ENCODE measurements at places on chromosomes 5 and 9.

DNA sequence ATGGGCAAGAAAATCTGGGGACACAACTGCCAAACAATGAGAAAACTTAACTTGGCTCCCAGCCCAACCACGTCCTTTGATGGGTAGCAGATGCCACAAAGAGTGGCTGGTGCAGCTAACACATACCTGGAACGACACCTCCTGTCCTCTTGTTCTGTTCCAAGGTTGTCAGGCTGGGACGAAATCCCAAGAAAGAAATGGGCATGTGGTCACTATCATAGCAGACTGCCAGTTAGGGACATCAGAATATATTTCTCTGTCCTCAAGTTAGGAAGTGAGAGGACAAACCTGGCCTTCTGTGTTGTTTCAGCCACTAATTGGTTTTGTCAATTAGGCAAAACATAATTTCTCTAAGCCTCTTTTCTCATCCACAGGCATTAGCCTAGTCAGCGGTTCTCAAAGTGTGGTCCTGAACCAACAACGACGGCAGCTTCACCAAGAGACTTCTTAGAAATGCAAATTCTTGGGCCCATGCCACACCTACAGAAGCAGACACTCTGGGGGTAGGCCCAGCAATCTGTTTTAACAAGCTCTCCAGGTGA is 63.4 kb downstream of the RAPGEF1 start:
- DNase-seq, result no peak

GRCh38 chr5:149740341-149740740 is 10.2 kb downstream of the PPARGC1B start:
- no peak for DNase-seq

DNA sequence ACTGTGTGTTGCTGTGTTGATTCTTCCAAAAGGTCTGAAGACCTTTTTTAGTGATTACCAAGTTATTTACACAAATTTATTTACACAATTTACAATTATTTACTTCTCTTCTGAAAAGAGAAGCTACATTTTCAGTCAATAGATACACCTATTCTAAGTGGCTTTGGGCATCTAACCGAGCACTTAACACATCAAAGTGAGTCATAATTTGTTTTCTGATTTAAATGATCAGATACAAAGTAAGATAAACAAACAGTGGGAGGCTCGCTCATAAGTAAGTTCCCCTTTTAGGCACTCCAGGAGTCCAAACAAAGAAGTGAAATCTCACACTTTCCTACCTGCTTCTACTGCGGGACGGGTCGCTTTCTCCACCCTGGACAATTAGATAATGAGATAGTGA is 90.2 kb downstream of the APBA1 start:
- DNase-seq, result no peak

DNA sequence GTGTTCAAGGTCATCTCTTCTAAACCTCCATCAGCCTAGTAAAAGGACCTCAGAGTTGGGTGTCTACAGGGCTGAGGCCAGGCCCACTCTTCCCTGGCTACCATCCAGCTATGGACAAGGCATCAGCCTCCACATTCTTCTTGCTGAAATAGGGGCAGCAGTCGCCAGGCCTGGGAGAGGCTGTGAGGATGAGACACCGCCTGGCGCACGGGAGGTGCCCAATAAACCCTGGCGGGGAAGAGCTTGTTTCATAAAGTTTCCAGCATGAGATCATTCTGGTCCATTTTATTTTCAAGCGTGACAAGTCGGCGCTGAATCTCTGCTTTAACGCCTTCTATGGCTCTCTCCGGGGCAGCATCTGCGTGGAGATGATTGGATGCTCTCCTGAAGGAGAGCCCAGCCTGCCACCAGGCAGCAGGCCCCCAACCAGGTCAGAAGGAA is 153.4 kb downstream of the OLFM1 start:
- DNase-seq, result no peak

DNA sequence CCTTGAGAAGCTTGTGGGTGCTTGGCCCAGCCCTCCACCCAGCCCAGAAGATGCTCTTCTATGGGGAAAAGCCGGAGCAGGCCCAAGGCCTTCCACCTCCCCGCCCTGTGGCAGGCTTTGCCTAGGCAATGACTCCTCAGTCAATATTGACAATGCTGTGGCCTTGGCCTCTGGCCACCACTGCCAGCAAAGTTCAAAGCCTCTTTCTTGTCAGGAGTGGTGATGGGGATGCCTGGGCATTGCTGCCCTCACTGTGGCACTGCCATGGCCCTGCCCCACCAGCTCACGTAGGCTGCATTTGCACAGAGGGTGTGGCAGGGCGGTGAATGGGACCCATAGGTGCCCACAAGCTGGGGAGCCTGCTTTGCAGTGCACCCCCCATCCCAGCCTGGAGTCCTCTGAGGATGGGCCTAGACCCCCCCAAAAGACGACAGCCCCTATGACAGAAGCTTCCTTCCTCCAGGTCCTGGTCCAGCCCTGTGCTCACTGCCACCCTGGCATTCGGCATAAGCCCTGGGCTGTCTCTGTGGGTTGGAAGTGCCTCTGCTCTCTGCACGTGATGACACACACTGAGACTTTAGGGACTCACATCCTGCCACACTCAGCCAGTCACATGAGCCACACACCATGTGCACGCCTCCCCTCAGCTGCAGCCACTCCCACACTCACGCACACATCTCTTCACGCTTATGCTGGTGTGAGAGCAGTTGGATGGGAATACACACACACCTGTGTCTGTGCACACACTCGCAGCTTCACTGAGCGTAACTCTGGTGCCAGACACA is 31.1 kb downstream of the MORN5 start:
- DNase-seq, result no peak

GRCh38 chr9:93207326-93207814 is 23.4 kb downstream of the WNK2 start:
- DNase-seq, result no peak

DNA sequence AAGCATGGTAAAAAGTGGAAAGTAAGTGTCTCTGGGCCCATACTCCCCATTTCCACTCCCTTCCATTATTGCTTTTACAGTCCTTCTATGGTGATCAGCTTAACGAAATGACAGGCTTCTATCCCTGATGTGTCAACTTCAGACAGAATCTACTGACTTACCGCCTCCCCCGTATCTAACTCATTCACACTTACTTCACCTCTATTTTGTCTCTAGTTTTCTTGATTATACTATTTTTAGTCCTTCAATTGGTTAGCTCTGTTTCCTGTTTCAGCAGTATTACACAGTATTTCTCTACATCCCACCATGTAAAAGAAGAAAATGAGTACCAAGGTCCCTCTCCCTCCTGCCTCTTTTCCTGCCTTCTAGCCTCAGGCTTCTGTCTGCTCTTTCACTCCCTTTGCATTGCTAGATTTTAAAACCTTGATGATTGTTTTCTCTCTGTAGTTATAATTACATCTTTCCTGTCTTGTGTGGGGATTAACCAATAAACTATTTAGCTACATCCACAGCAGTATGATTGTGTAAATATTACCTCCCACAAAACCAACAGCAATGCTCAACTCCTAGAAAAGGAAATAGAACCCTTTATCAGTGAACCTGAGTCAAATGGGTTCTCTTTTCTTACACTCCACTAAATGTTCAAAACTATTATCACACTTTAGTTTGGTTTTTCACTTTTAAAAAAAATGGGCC is 53.4 kb downstream of the GNAQ start:
- no peak for DNase-seq

GRCh38 chr5:78824831-78825281 is 160.3 kb downstream of the ARSB start:
- no peak for DNase-seq

- no peak for DNase-seq
These were observed 28.3 kb upstream of the CRB2 start for GRCh38 chr9:123327697-123328100.
